ENCODE measurements at places on chromosomes 1 and 21. TPM values are rescaled to one million over a fixed set of nuclear protein-coding genes. Genes with fewer than 3 reads are reported as not detected.

GRCh38 chr1:23657659-23658275 is 33.8 kb upstream of the RPL11 start:
- no peak for DNase-seq

Gene PRRX1
- not detected for total RNA-seq

DNA sequence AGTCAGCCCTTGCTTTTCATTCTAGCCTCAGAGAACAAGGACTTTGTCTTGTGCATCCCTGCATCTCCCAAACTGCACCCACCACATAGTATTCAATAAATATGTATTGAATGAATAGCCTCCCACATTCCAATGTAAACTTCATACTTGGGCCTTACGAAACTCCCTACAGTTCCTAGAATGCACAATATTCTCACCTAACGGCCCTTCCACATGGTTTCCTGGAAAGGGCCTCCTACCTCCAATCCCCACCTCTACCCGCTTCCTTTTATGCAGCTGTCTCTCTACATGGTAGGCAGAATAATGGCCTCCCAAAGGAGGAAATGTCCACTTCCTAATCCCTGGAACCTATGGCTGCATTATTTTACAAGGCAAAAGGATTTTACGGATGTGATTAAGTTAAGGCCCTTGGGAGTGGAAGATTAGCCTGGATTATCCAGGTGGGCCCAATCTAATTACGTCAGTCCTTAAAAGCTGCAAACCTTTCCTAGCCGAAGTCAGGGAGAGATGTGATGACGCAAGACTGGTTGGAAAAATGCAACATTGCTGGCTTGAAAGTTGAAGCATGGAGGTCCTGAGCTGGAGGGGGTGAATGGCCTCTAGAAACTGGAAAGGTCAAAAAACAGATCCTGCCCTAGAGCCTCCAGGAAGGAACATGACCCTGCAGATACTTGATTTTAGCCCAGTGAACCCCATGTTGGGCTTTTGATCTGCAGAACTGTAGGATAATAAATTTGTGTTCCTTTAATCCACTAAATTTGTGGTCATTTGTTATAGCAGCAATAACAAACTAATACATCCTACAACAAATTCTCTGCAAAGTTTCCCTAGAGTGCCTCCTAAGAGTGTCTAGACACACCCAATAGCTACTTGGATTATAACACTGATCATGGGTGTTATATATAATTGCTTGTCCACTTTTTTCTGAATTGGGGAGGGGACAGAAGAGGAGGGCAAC is 5.2 kb upstream of the PIK3C2B start:
- no peak for DNase-seq

DNA sequence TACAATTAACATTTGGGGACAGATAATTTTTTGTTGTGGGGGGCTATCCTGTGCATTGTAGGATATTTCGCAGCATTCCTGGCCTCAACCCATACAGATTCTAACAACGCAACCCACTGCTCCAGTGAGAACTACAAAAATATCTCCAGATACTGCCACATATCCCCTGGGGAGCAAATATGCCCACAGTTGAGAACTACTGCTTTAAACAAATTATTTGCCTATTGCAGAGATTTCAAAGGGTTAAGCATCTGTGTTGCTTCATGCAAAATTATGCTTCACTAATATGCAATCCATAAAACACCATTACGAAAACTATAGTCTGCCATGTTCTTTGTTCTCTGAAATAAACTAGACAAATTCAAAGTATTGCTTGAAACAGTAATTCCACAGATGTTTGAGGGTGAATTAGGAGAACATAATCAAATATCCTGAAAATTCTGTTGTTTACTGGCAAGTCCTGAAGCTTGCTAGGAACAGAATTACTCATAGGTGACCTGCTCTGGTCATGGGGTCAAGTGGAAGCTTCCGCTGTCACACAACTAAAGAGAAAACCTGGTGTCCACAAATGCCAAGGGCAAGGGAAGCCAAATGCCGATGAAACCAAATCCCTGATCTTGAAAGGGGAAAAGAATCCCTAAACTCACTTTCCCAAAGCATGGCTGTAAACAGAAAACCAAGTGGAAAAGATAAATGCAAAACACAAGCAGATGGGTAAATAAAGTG is 149.4 kb downstream of the RERE start:
- no peak for DNase-seq

Gene PRAMEF4
- total RNA-seq, result not detected

Gene CFHR3
- total RNA-seq, result not detected

Gene CD55
- 9.6 TPM for total RNA-seq

GRCh38 chr1:32040711-32041110 is 27.0 kb downstream of the KHDRBS1 start:
- no peak for DNase-seq

DNA sequence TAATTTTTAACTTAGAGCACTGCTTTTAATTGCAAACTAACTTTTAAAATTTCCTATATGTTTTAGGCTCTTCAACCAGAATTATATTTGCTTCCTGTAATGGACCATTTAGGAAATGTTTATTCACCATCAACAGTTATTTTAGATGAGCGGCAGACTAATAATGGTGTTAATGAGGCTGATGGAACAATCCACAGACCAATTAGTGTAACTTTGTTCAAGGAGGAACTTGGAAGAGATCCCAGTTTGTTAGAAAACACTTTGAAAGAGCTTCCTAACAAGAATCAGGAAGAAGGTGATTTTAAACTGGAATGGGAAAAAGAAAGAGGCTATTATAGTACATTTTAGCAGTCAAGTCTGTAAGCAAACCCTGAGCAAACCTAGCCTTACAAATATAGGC is 19.4 kb upstream of the GNG5 start:
- DNase-seq, result no peak

Gene OPTC
- not detected for total RNA-seq

DNA sequence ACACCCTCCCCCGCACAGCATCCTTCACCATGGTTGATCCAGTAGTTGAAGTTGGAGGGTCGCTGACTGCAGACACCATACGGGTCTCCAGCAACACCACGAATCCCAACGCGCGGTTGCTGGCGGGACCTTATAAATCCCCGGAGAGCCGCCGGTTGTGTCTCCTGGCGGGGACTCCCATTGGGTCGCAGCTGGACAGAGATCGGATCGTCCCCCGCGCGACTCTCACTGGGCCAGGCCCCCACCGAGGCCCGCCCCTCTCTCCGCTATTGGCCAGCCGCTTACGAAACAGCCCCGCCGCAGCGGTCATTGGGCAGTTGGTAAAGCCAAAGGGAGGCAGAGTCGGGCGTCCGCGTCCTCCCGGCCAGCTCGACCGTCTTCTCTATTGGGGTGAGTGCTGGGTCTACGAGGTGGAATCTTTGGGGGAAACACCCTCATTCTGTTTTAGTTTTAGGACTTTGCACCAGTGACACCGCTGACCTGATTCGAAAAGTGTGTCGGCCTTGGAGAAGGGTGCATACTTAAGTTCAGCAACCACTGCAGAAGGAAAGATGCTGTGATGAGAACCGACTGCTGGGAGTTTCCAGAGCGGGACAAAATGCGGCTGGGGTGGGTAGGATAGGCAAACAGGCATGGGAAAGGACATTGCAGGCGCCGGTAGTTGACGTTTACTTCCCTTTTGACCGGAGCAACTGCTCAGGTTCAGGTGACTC is 27.4 kb downstream of the RABIF start:
- peak; percentile 60 for DNase-seq

DNA sequence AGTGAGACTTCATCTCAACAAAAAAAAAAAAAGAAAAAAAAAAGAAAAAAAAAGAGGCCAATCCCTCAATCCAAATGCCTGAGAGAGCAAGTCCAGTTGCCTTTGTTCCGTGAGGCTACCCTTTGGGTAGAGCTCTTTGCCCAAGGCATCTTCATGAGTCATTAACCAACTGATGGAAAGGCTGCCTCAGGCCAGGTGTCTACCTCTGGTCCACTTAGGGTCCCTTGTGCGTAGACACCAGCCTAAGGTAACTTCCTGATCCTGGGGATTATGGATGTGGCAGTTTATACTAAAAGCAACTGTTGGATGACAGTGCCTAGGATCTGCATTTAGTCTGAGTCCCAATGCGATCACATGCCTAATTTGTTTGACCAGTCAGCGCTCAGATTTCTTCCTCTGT is 20.7 kb upstream of the ZNF326 start:
- DNase-seq, result no peak

DNA sequence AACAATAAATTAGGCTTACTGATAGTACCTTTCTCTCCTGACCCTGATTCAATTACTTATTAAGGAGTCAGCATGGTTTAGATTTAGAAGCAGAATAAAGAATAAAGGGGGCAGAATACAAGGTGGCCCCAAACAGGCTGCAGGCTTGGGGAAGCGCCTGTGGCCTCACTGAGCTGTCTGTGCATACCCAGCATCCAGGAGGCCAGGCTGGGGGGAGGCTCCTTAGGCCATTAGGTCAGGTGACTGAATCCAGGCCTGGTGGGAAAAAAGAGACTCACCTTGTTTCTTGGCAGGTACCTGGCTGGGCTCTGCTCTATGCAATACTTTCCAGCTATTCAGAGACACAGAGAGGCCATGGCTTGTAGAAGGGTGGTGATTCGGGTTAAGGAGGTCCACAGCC is 38.8 kb downstream of the PGBD5 start:
- no peak for DNase-seq

DNA sequence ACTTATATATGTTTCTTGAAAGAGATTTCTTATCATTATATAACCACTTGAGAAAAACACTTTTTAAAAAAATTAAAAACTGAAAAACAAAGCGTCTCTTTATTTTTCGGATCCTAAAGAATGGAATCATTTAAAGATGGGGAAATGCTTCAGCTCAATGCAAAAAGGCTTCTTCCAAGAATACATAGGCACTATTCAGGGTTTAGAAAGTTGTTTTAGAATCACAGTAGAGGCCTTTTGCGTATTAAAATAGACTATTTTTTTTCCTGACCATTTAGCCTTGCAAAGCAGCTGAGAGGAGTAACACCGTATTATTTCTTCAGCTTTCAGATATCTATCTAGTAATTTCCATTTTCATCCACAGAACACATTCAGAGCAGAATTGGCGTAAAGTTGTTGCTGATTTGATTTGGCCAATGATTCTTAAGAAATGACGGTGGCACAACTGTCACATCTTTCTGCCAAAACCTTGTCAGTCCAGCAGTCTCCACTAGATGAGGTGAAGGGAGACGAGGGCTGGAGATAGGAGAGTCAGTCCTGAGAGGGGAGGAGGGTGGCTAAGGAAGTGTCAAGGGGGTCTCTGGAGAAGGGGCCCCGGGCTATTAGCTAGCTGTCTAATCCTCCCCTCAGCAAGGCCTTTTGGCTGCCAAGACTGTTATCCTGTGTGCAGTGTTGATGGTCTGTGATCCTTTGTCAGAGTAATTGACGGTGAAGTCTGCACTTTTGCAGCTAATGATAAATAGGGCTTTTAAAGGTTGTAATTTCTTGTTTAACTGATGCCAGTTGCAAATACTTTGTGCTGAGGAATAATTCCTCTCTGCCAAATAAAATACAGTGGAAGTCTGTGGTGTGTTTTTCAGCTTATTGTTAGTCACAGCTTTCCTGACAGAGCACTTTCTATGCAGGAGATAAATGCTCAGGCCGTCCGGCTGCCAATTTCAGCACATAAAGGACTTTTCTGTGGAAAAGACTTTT is 34.7 kb downstream of the PRRX1 start:
- no peak for DNase-seq
